HCEC 1CT (cell line): ENCODE measurements at places on chromosomes 4 and X.

GRCh38 chr4:153634738-153635353 lies 49.2 kb upstream of the TLR2 start:
- peak; percentile 21 for DNase-seq

GRCh38 chr4:80471756-80472155 lies 136.2 kb downstream of the CFAP299 start:
- no peak for DNase-seq

- no peak for DNase-seq
Observed at GRCh38 chrX:17237146-17237545, 137.9 kb upstream of the NHS start.

DNA sequence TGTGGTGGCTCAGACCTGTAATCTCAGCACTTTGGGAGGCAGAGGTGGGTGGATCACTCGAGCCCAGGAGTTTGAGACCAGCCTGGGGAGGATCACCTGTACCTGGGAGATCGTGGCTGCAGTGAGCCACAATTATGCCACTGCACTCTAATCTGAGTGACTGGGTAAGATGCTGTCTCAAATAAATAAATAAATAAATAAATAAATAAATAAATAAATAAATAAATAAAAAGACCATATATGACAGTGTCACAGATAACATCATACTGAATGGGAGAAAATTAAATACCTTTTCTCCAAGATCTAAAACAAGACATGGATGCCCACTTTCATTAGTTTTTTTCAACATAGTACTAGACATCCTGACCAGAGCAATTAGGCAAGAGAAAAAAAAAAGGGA lies 182.8 kb downstream of the FAM47A start:
- no peak for DNase-seq

DNA sequence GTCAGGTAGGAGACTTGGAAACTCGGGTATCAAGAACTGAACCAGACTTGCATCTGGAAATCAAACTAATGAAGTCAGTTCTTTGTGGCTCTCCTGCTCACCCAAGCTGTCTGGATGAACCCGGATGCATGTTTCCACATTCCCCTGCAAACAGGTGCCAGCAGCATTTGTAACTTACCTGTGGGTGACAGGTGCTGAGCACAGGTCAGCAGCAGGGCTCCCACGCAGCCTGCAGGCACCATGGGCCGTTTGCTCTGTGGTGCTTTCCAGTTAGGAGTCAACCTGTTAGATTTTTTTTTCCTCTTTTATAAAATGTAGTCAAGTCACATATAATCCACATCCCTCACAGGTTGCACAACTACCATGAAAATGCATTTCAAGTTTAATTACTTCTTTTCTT lies 385.6 kb upstream of the ADGRL3 start:
- no peak for DNase-seq

- DNase-seq: no peak
Observed at GRCh38 chrX:650811-651210, 20.2 kb downstream of the SHOX start.

DNA sequence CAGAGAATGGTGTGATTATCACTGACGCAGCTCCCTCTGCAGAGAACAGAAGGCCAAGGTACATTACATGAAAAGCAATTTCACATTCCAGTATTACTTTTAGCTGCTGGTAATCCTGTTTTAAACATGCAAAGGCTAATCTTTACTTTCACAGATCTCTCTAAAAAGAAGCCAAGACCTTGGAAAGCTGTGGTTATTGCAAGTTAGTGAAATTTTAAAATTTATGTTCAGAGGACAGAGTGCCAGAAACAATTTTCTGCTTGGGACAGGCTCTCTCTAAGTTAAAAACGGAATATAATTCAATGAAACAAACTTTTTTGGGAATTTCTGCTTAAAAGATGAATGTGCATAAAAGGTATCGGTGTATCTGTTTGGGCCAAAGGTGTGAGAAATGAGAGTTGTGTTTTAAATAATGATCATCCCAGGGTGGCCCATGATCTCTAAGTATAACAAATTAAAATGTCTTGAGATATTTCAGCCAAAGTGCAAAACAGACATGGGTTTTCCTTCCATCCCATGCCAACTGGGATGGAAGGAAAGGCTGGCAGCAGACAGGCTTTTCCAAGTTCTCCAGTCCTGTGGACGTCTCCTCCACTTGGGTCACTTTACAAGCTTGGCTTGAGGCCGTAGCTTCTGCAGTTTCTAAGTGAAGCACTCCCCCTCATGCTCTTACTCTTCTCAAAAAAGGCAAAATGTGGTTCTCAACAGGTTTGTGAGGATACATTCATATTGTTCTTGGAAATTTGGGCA lies 118.0 kb downstream of the DRD5 start:
- no peak for DNase-seq

DNA sequence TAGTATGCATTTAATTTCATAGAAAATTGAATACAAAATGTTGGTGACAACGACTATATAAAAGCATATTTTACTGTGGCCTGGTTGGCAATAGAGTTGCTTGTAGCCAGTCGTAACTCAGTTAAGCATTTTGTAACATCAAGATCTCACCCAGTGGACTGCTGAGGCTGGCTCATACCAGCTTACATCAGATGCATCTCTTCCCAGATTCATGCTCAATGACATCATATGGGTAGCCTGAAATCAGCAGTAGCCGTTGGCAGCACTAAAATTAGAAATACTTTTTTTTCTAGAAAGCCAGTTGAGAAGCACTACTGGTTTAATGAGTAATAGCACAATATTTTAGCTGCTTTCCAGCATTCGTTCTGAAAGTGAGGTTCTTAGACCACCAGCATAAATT lies 341.2 kb downstream of the TECRL start:
- DNase-seq: no peak

GRCh38 chr4:143286701-143287571 lies 49.7 kb upstream of the GAB1 start:
- DNase-seq: peak; percentile 25

GRCh38 chr4:169438057-169438480 lies 167.3 kb upstream of the SH3RF1 start:
- no peak for DNase-seq

DNA sequence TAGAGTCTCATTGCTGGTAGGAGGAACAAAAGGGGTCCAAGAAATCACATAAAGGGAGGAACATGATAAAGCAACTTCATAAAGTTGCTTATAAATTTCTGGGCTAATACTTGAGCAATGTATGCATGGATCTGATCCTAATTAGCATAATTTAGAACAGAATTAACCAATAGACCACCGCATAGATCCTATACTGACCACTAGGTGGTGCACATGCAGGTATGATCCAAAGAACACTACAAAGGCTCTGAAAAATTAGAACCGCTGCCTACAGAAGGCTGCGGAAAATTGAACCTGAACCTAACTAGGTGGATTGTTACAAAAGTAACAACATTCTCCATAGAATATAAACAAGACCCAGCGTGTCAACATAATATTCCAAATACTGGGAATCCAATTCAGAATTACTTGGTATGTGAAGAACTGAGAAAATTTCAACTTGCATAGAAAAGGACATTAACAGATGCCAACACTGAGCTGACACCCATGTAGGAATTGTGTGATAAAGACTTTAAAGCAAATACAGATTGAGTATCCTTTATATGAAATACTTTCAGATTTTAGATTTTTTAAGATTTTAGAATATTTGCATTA lies 23.3 kb downstream of the BRCC3 start:
- peak; percentile 8 for DNase-seq

DNA sequence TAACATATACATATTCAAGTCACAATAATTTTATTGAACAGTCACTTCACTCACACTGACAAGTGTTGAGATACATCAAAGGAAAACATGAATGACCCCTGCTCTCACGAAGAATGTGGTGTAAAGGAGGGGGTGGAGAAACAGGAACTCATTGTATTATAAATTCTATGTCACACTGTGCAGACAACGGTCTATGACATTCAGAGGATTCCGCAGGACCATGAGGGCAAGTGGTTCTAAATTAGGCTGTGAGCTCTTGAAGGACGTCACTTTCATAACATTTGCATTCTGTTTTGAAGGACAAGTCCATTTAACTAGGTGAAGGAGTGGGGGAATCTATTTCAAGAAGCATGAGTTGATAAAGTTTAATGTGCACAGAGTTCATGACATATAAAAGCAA lies 415.2 kb upstream of the HS3ST1 start:
- DNase-seq: no peak

GRCh38 chr4:20483416-20483815 lies 216.8 kb upstream of the PACRGL start:
- no peak for DNase-seq

- DNase-seq: no peak
Observed at GRCh38 chrX:9765072-9765736, 443 bp downstream of the GPR143 start.

DNA sequence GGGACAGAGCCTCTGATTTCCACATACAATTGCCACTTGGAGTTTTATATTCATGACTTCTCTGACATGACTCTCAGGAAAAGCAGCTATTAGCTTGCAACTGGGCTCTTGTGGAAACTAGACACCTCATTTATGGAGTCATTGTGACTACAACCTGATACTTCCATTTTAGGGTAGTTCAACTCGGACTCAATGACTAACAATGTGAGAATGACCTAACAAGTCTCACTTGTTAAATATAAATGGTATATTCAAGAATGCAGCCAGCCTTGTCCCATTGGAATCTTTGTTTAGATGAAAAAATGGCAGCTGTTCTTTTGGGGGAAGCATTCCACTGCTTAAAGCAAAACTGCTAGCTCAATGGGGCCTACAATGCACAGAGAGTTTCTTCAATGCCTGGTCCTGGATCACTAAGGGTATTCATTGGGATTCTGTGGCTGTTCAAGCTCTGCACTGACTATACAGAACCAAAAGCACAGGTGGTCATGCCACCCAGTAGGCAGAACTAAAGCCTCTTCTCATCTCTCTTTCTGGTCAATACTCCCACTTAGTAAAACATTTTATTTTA lies 36.5 kb upstream of the GLRA3 start:
- peak; percentile 13 for DNase-seq

GRCh38 chr4:5112333-5113095 lies 61.2 kb downstream of the STK32B start:
- DNase-seq: no peak

DNA sequence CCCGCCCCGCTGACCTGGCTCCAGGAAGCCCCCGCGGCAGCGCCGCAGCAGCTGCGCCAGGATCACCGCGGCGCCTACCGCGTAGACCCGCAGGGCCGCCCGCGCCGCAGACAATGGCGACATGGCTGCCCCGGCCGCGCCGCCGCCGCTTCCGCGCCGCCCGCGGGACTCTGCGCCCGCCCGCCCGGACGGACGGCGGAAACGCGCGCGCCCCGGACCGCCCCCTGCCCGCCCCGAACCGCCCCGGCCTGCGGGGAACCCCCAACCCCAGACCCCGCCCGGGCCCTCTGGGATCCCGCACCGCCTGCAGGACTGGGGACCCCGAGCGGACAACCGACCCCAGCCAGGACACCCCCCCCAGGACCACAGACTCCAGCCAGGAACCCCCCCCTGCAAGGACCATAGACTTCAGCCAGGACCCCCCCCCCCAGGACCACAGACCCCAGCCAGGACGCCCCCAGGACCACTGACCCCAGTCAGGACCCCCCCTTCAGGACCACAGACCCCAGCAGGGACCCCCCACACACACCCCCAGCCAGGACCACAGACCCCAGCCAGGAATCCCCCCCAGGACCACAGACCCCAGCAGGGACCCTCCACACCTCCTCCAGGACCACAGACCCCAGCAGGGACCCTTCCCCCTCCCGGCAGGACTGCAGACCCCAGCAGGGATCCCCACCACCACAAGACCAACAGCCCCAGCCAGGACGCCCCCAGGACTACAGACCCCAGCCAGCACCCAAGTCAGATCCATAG lies at the start of the genes DHRSX and ZBED1:
DHRSX (minus strand) TSS at position 174 of the 756 bp plus-strand sequence; CDS start at position 123, 51 bp downstream.
ZBED1 (minus strand) TSS at position 174 of the 756 bp plus-strand sequence. CDS start 10,257 bp downstream, outside the sequence.
- peak; percentile 26 for DNase-seq

GRCh38 chrX:16589826-16590225 lies 60.1 kb upstream of the S100G start:
- DNase-seq: no peak

GRCh38 chrX:24860140-24860539 lies 155.6 kb downstream of the ARX start:
- no peak for DNase-seq

DNA sequence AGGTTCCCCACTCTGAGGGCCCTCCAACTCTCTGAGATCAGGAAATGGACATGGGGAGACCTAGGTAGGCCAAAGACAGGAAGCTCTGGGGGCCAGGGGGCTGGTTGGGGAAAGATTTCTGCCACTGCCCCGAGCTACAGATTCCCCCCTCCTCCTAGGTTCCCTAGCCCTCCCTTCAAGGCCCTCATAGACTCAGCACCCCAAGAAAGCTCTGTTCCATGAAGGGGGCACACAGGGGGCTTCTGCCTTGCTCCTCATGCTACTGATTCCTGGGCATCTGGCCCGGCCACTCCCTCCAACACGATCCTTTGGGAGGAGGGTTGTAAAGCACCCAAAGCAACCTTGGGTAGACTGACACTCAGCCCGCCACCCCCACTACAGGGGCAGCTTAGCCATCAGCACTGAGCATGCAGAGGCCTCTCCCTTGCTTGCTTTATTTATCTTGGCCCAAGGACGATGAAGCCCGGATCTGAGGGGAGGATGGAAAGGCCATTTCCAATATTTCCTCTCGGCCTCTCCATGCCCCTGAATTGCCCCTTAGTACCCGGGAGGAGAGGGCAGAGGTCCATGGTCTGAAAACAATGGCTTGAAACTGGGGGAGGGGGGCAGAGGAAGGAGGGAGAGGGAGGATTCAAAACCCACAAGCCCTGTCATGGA lies 146.7 kb downstream of the PJA1 start:
- no peak for DNase-seq
